ENCODE measurements at places on chromosomes 3 and 15. TPM values are rescaled to one million over a fixed set of nuclear protein-coding genes. Genes with fewer than 3 reads are reported as not detected.

DNA sequence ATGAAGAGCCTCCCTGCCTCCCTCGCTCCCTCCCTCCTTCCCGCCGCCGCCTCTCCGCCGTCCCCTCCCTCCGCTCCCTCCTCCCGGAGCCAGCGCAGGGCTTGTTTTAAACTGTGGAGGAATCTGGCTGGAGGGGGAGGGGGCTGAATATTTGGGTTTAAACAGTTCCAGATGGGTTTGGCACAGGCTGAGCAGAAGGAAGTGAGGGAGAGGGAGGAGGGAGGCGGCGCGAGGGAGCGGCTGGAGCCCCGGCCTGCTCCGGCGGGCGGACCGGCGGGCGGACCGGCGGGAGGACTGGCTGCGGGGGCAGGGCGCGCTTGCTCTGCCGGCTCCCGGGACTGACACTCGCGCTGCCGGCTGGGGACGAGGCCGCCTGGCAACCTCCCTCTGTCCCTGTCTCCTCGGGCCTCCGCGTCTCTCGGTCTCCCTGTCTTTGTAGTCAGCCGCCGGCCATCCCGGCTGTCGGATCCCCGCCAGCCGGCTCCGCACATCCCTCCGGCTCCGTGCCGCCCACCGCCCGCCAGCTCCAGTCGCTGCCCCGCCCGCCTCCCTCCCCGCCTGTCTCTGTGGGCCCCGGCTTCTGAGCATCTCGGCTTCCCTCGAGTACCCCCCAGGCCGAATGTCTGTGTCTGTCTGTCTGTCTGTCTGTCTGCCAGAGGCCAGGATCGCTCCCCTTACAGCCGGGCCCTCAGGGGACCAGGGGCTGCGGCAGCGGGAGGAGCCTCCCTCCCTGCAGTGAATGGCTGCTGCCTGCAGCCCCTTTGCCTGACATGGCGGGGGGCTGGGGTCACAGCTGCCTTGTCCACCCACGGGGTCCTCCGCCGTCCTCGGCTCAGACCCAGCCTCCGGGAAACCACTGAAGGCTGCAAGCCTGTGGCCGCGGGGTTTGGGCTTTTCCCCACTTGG lies 7.6 kb downstream of the EPHB3 start:
- H3K27me3 ChIP-seq = no peaks in the 10 kb centered on the region
- peak overlapping the region; percentile 89 for H3K27ac ChIP-seq
- H3K36me3 ChIP-seq = no peaks in the 10 kb centered on the region
- H3K4me1 ChIP-seq = peaks cover 59% of the 10 kb centered on the region
- peak; percentile 93 for DNase-seq

DNA sequence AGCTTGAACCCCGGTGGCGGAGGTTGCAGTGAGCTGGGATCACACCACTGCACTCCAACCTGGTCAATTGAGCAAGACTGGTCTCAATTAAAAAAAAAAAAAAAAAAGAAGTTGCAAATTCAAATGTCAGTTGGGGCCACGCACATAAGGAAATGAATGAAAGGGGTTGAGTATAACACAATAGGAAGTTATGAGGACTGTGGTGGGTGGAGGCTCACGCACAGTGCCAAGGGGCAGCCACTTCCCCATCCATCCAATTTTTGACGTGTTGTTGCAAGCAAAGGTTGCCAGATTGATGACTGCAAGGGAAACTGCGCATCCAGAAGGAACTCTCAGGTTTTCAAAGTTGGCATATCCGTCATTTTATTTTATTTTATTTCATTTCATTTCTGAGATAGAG lies 532.2 kb downstream of the NTRK3 start:
- H3K36me3 ChIP-seq = no peaks in the 10 kb centered on the region
- no peak overlapping the region for H3K4me3 ChIP-seq
- no peaks in the 10 kb centered on the region for H3K4me1 ChIP-seq
- no peak for DNase-seq

DNA sequence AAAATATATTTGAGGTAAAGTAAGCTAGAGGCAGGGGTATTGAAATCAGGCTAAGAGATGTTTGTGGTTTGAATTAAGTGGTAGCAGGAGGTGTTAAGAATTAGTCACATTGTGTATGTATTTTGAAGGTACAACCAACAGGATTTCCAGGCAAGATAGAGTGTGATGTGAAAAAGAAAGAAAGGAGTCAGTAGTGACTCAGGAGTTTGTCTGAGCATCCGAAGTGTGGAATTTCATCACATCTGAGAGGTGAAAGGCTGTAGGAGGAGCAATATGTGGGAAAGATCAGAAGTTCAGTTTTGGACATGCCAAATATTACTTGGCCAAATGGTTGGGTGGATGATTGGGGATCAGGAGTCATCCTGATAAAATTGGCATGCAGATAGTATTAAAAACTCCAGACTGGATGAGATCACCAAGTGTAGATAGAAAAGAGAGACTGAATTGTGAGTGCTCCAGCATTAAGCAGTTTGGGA lies 32.1 kb upstream of the EBLN2 start:
- no peaks in the 10 kb centered on the region for H3K27me3 ChIP-seq
- no peak overlapping the region for H3K4me3 ChIP-seq
- H3K27ac ChIP-seq = no peak overlapping the region
- peaks cover 54% of the 10 kb centered on the region for H3K4me1 ChIP-seq
- no peak for DNase-seq

DNA sequence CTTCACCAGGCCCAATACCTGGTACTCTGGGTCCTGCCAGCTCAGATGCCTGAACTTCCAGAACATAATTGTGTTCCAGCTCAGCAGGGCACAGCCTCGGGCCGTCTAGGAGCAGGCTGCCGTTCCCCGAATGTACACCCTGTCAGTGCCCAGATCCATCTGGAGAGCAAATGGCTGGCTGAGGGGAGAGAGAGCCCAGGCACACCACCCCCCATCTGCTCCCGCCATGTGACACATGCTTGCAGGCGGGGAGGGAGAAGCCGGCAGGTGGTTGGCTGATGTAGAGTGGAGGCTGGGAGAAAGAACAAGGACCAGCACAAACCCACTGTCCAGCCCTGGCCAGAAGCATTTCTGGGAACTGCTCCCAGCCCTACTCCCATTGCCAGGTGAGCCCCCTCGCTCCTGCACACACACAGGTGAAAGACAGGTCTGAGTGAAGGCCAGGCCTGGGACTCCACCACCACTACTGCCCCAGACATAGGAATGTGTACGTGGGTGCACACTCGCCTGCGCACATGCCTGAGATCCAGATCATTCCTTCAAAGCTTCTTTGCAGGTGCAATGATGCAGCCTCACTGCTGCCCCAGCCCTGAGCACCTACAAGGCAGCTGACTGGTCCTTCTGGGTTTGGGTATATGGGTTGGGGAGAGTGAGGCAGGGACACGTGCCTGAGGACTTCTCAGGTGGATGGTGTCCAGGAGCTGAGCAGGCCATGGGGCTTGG lies 53.5 kb downstream of the SEMA5B start:
- no peaks in the 10 kb centered on the region for H3K36me3 ChIP-seq
- H3K4me3 ChIP-seq = no peak overlapping the region
- H3K27me3 ChIP-seq = no peaks in the 10 kb centered on the region

GRCh38 chr15:65970937-65971740 lies 101.8 kb downstream of the RAB11A start:
- H3K27ac ChIP-seq = no peak overlapping the region
- H3K36me3 ChIP-seq = no peaks in the 10 kb centered on the region
- H3K27me3 ChIP-seq = peaks cover 90% of the 10 kb centered on the region
- DNase-seq = no peak

- no peak for DNase-seq
- H3K27me3 ChIP-seq = no peaks in the 10 kb centered on the region
- H3K4me3 ChIP-seq = no peak overlapping the region
- no peaks in the 10 kb centered on the region for H3K36me3 ChIP-seq
- no peak overlapping the region for H3K27ac ChIP-seq
Observed at GRCh38 chr3:122146466-122146865, 37.0 kb upstream of the CASR start.

DNA sequence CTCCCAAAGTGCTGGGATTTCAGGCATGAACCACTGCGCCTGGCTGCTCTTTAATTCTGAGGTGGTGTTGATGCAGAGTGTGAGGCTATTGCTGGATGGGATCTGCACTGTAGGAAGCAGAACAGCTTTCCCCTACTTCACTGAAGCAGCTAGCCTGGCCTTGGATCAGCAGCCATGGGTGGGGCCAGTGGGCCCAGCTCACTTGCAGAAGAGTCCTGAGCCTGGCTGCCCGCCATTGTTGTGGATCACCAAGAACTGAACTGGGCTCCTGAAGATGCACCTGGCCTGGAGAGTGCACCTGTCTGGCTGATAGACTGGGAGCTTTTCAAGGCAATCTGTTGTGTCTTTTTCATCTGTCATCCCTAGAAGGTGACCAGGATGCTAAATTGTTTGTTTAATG lies 11.9 kb downstream of the TLNRD1 start:
- no peak overlapping the region for H3K27ac ChIP-seq
- peaks cover 20% of the 10 kb centered on the region for H3K4me1 ChIP-seq
- no peaks in the 10 kb centered on the region for H3K27me3 ChIP-seq
- no peak overlapping the region for H3K4me3 ChIP-seq

GRCh38 chr3:51434746-51435327 lies 43.8 kb downstream of the RBM15B start:
- H3K4me1 ChIP-seq = no peaks in the 10 kb centered on the region
- DNase-seq = no peak
- H3K4me3 ChIP-seq = no peak overlapping the region
- peaks cover 53% of the 10 kb centered on the region for H3K36me3 ChIP-seq

GRCh38 chr3:49028298-49028672 lies 913 bp downstream of the IMPDH2 start:
- no peaks in the 10 kb centered on the region for H3K27me3 ChIP-seq
- peaks cover 52% of the 10 kb centered on the region for H3K4me1 ChIP-seq
- peaks cover 69% of the 10 kb centered on the region for H3K36me3 ChIP-seq

GRCh38 chr3:65479990-65480389 lies 558.7 kb downstream of the MAGI1 start:
- no peaks in the 10 kb centered on the region for H3K36me3 ChIP-seq
- peaks cover 31% of the 10 kb centered on the region for H3K4me1 ChIP-seq
- DNase-seq = no peak
- H3K27me3 ChIP-seq = no peaks in the 10 kb centered on the region
- no peak overlapping the region for H3K27ac ChIP-seq
- no peak overlapping the region for H3K4me3 ChIP-seq

DNA sequence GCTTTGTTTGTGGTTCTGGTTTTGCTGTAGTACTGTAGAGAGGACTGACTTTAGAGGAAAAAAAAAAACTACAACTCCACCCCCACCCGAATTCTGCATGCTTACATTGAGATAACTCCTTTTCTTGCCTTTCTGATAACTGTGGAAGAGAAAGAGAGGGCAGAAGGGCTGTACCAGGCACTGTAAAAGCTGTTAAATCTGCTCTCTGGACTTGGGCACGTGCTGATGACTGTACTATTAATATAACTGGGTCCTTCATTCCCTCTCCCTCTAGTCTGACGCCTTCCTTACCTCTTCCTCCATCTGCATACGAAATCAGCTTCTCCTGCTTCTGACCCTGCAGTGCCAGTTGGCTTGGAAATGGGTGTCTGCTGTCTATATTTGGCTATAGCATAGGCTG lies 15.0 kb downstream of the MAPKBP1 start:
- H3K4me1 ChIP-seq = peaks cover 46% of the 10 kb centered on the region
- H3K27ac ChIP-seq = peak overlapping the region; percentile 65
- no peaks in the 10 kb centered on the region for H3K36me3 ChIP-seq

DNA sequence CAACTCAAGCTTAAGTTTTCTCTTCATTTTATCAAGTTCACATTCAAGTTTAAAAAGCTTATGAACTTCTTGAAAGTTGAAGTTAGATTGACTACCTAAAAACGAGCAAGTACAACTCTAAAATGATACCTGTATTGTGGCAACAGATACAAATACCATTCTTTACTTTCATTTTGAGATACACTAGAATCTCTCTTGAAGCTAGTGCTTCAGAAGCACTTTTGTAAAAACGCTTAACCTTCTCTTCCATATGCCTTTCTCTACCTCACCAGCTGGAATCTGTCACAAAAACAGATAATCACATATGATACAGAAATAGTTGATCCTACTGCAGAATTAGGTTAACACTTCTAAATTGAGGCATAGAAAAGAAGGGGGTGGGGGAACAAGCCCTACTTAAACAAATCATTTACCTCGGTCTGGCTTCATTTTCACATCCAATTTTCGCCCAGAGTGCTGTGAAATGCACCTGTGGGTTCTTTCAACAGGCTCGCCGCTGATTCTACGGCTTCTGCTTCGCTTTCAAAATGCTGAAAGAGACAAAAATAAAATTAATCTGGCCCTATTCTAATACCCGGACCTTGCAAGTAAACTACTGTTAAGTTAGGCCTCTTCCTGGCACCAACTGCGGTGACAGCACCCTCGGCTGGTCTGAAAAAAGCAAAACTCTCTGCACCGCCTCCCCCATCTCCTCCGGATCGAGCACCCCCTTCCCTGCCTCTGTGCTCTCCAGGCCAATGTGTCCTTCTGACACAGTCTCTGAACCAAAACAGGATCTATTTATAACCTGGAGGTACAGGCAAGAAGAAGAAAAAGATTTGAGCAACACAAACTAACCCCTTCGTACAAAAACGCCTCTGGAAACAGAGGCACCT lies 1.4 kb downstream of the ATOSA start:
- H3K4me3 ChIP-seq = peak overlapping the region; percentile 80
- H3K36me3 ChIP-seq = no peaks in the 10 kb centered on the region
- peaks cover 37% of the 10 kb centered on the region for H3K4me1 ChIP-seq
- DNase-seq = peak; percentile 93
- H3K27ac ChIP-seq = peak overlapping the region; percentile 96

- H3K36me3 ChIP-seq = no peaks in the 10 kb centered on the region
- H3K4me1 ChIP-seq = no peaks in the 10 kb centered on the region
- H3K27me3 ChIP-seq = no peaks in the 10 kb centered on the region
- DNase-seq = no peak
- no peak overlapping the region for H3K4me3 ChIP-seq
- H3K27ac ChIP-seq = no peak overlapping the region
Observed at GRCh38 chr3:117752984-117753717, 1043.6 kb downstream of the TUSC7 start.

GRCh38 chr15:31438601-31439265 lies 112.1 kb downstream of the KLF13 start:
- peaks cover 47% of the 10 kb centered on the region for H3K4me1 ChIP-seq
- no peaks in the 10 kb centered on the region for H3K27me3 ChIP-seq

DNA sequence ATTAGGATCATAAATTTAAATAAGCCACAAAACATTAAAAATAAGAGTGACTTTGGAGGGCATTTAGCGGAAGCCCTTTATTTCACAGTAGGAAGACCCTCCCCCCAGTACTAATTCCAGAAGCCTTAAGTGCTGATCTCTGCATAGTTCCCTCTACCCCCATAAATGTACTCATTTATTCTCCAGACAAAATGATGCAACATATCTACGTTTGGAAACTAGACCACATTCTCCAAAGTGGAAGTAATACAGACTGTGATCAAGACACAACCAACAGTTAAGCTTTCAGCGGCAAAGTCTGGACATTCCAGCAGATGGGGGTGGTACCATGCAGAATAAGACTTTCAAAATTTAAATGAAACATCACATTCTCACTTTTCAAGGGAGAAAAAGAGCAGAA lies 44.8 kb upstream of the RPS17 start:
- no peaks in the 10 kb centered on the region for H3K36me3 ChIP-seq
- H3K27me3 ChIP-seq = no peaks in the 10 kb centered on the region
- DNase-seq = no peak
- H3K4me3 ChIP-seq = no peak overlapping the region
- no peaks in the 10 kb centered on the region for H3K4me1 ChIP-seq
- H3K27ac ChIP-seq = no peak overlapping the region

Gene TEX55
- not detected for total RNA-seq

Gene GRM7
- total RNA-seq = 0.39 TPM

Gene CIP2A
- total RNA-seq = 6.2 TPM

Gene GOLGB1
- 73.5 TPM for total RNA-seq

Gene ROBO1
- 12.3 TPM for total RNA-seq

Gene SYNM
- total RNA-seq = 2,394 TPM

Gene SNX4
- total RNA-seq = 22.9 TPM

Gene CACNA1D
- total RNA-seq = 0.99 TPM

Gene PLSCR2
- not detected for total RNA-seq
